ENCODE measurements at places on chromosomes 2 and 18. TPM values are rescaled to one million over a fixed set of nuclear protein-coding genes. Genes with fewer than 3 reads are reported as not detected.

Gene EPB41L5
- polyA plus RNA-seq: 4.1 TPM

Gene GGCX
- polyA plus RNA-seq: 21.0 TPM

Gene SERPINB5
- not detected for polyA plus RNA-seq

Gene CIDEA
- polyA plus RNA-seq: not detected

Gene ABCB11
- polyA plus RNA-seq: not detected

Gene SLC4A1AP
- 23.9 TPM for polyA plus RNA-seq

Gene MC5R
- polyA plus RNA-seq: not detected

Gene RAX
- not detected for polyA plus RNA-seq

Gene KIAA2012
- not detected for polyA plus RNA-seq

Gene RUFY4
- 0.50 TPM for polyA plus RNA-seq

Gene CRYGD
- polyA plus RNA-seq: not detected

Gene SPR
- 1.2 TPM for polyA plus RNA-seq

Gene HOXD10
- not detected for polyA plus RNA-seq

Gene STAT4
- polyA plus RNA-seq: 80.6 TPM

Gene CCL20
- polyA plus RNA-seq: not detected

Gene DIPK1C
- polyA plus RNA-seq: not detected

Gene SERPINB13
- not detected for polyA plus RNA-seq

Gene CYTIP
- polyA plus RNA-seq: 142 TPM

GRCh38 chr2:109131777-109132176 lies 2.8 kb downstream of the SH3RF3 start:
- peaks cover 19% of the 10 kb centered on the region for H3K4me1 ChIP-seq
- no peak overlapping the region for H3K27ac ChIP-seq
- H3K27me3 ChIP-seq: peaks cover 18% of the 10 kb centered on the region
- no peak overlapping the region for H3K4me3 ChIP-seq
- no peak for DNase-seq

DNA sequence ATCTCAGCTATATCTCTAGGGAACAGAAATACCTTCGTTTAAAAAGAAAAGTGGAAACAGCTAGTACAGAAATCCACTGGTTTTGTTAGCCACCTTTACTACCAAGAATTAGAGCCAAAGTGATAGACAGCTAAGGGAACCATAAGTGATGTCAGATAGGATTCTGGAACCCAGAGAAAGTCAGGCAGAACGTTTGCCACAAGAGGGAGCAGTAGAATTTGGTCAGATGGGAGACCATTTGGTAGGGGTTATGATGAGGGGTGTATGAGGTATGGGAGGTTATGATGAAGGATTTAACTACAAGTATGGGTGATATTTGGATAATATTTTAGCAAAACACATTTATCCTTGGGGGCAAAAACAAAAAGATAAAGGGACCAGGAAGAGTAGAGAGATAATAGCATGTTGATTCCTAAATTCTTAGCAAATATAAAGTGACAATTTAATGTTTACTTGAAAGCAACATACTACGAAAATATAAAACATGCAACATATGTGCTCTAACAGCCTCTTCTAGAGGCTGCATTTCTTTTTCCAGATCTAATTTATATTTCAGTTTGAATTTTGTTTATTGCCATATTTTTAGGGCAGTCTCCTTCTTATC lies 3.3 kb downstream of the SLC8A1 start:
- no peaks in the 10 kb centered on the region for H3K36me3 ChIP-seq
- peaks cover 7% of the 10 kb centered on the region for H3K27me3 ChIP-seq
- DNase-seq: no peak
- H3K27ac ChIP-seq: no peak overlapping the region
- H3K4me1 ChIP-seq: peaks cover 23% of the 10 kb centered on the region

GRCh38 chr2:88838165-88838635 lies 146.7 kb downstream of the RPIA start:
- no peak overlapping the region for H3K4me3 ChIP-seq
- H3K27me3 ChIP-seq: peaks cover 2% of the 10 kb centered on the region
- H3K36me3 ChIP-seq: no peaks in the 10 kb centered on the region
- no peak overlapping the region for H3K27ac ChIP-seq
- no peaks in the 10 kb centered on the region for H3K4me1 ChIP-seq

DNA sequence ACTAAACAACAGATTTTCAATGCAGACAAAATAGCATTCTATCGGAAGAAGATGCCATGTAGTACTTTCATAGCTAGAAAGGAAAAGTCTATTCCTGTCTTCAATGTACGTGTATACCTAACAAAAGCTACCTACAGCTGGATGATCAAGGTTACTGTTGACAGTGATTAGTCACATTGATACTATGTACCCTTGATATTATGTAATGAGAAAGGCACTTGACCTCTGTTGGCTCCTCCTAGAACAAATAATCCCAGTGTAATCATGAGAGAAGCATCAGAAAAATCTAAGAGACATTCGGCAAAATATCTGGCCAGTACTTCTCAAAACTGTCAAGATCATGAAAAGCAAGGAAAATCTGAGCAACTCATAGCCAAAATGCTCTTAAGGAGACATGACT lies 44.4 kb upstream of the LRRTM4 start:
- H3K27me3 ChIP-seq: no peaks in the 10 kb centered on the region
- no peak overlapping the region for H3K4me3 ChIP-seq
- no peaks in the 10 kb centered on the region for H3K4me1 ChIP-seq
- no peaks in the 10 kb centered on the region for H3K36me3 ChIP-seq
- no peak overlapping the region for H3K27ac ChIP-seq
- DNase-seq: no peak

DNA sequence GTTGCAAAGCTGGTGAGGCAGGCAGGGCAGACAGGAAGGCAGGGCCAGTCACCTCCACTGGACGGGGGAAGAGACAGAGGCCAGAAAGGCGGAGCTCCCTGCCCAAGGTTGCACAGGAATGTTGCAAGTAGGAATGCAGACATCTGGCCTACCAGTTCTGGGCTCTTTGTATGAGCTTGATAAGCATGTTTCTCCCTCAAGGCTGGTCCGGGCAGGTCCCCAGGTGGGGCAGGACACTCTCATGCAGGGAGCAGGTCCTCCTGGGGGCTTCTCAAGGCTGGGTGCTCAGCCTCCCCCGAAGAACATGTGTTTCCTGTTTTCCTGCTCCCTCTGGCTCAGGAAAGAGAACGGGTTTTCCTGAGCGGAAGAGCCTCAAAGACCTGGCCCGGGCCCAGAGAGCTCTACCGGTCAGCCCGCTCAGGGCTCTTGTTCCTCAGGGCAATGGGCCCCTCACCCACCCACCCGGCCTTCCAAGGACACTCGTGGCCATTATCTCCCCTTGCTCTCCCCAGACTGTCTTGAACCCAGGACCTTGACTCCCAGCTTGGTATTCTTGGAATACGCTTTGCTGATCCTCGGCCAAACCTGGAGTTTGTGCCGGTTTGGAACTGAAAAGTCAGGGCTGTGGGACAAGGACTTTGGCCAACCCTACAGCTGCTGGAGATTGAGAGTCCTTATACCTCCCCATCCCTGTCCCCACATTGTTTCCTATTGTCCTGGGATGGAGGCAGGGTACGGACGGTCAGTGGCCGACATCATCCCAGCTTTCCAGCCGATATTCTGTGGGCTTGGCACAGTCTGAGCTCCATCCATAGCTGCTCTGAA lies 87.7 kb upstream of the HAAO start:
- H3K27me3 ChIP-seq: no peaks in the 10 kb centered on the region
- H3K4me1 ChIP-seq: no peaks in the 10 kb centered on the region
- no peak overlapping the region for H3K27ac ChIP-seq
- no peak overlapping the region for H3K4me3 ChIP-seq
- no peaks in the 10 kb centered on the region for H3K36me3 ChIP-seq

- no peak for DNase-seq
- no peaks in the 10 kb centered on the region for H3K36me3 ChIP-seq
- H3K27ac ChIP-seq: no peak overlapping the region
- peaks cover 5% of the 10 kb centered on the region for H3K27me3 ChIP-seq
These were observed 3.3 kb downstream of the PDCD1 start for GRCh38 chr2:241855245-241855887.

- no peaks in the 10 kb centered on the region for H3K4me1 ChIP-seq
- no peaks in the 10 kb centered on the region for H3K36me3 ChIP-seq
- no peak overlapping the region for H3K27ac ChIP-seq
These were observed 46.2 kb downstream of the LHCGR start for GRCh38 chr2:48709096-48710034.

DNA sequence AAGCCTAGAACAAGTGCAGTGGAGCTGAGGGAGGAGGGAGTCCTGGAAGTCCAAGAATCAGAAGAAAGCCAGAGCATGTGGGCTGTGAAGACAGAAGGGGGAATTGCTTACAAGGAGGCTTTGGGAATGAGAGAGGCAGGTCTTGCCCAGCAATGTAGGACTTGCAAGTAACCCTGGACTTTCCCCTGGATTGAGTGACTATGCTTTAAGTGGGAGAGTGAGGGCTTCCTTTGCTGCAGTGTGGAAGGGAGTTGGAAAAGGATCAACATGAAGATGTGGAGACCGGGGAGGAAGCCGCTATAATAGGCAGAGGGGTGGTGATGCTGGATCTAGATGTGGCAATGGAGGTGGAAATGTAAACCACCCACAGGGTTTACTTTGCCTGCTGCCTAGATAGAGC lies 13.8 kb upstream of the SCYGR1 start:
- H3K36me3 ChIP-seq: no peaks in the 10 kb centered on the region
- no peaks in the 10 kb centered on the region for H3K4me1 ChIP-seq
- no peak overlapping the region for H3K27ac ChIP-seq
- DNase-seq: no peak

DNA sequence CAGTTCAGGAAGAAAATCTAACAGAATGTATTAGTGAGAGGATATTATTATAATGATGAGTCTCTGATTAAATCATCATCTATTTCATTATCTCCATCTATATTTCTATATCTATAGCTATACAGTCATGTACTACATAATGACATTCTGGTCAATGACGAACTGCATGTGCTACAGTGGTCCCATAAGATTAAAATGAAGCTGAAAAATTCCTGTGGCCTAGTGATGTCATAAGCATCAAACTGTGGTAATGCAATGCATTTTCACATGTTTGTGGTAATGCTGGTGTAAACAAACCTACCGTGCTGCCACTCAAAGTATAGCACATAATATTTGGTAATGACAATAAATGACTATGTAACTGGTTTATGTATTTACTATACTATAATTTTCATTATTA lies 1127.9 kb upstream of the CHAC2 start:
- H3K36me3 ChIP-seq: no peaks in the 10 kb centered on the region
- H3K4me3 ChIP-seq: no peak overlapping the region
- H3K27me3 ChIP-seq: no peaks in the 10 kb centered on the region
- H3K4me1 ChIP-seq: no peaks in the 10 kb centered on the region
- H3K27ac ChIP-seq: no peak overlapping the region
- DNase-seq: no peak

- DNase-seq: no peak
- H3K4me3 ChIP-seq: peak overlapping the region; percentile 57
- H3K27ac ChIP-seq: peak overlapping the region; percentile 91
These were observed 116.5 kb downstream of the DOCK10 start for GRCh38 chr2:224925810-224926100.

- H3K36me3 ChIP-seq: peaks cover 4% of the 10 kb centered on the region
- no peak overlapping the region for H3K27ac ChIP-seq
- H3K4me1 ChIP-seq: no peaks in the 10 kb centered on the region
These were observed 32.5 kb upstream of the REG3G start for GRCh38 chr2:78992807-78993517.

GRCh38 chr2:104952976-104953375 lies 84.9 kb upstream of the MRPS9 start:
- DNase-seq: no peak
- H3K27me3 ChIP-seq: peaks cover 4% of the 10 kb centered on the region
- no peak overlapping the region for H3K4me3 ChIP-seq
- H3K27ac ChIP-seq: no peak overlapping the region

- peaks cover 2% of the 10 kb centered on the region for H3K27me3 ChIP-seq
- H3K4me1 ChIP-seq: peaks cover 8% of the 10 kb centered on the region
- H3K27ac ChIP-seq: peak overlapping the region; percentile 73
- H3K4me3 ChIP-seq: no peak overlapping the region
- no peak for DNase-seq
These were observed 105.5 kb downstream of the UGGT1 start for GRCh38 chr2:128196471-128196931.

DNA sequence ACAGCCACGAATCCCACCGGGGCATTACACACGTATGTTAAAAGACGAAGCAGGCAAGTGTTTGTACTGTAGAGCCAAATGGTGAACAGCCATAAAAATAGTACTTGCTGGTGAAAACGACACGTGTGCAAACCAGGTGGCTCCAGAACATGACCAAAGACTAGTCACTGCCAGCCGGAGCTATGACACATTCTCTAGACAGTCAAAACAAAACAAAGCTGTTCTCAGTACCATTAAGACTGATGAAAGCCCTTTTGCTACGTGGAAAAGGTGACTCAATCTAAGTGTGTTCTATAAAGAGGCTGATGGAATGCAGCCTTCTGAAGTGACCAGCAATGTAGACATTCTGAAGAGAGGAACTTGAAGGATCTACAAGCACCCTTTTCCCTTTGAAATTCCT lies 367.7 kb upstream of the NETO1 start:
- no peaks in the 10 kb centered on the region for H3K4me1 ChIP-seq
- no peak overlapping the region for H3K4me3 ChIP-seq
- H3K27ac ChIP-seq: no peak overlapping the region
- no peak for DNase-seq

GRCh38 chr2:3895021-3895420 lies 191.6 kb downstream of the DCDC2C start:
- DNase-seq: no peak
- no peak overlapping the region for H3K27ac ChIP-seq
- peaks cover 8% of the 10 kb centered on the region for H3K4me1 ChIP-seq
- H3K27me3 ChIP-seq: peaks cover 7% of the 10 kb centered on the region
- no peaks in the 10 kb centered on the region for H3K36me3 ChIP-seq

DNA sequence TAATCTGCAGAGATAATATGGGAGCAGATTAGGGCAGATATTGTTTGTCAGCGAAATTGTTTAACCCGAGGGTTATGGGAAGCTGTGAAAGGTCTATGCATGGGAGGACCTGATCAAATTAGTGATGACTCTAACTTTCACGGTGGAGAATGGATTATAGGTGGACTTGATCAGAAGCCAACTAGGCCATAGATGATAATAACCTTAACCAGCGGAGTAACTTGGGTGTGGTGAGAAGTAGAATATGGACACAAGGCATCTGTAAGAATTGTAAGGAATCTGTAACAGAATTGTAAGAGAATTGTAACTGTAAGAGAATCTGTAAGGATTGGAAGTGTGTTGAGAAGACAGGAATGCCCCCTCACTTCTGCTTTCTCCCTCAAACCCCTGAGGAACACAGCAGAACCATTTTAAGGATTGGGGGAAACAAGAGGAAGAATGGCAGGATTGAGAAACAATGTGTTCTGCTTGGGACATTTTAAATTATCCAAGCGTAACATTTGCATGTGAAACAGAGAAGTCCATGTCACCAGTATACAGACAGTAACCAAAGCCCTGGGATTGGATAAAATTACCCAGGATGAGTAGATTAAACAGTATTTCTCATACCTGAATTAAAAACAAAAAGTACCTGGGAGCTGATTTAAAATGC lies 14.9 kb upstream of the SLC39A10 start:
- no peak overlapping the region for H3K27ac ChIP-seq
- H3K27me3 ChIP-seq: peaks cover 2% of the 10 kb centered on the region
- no peaks in the 10 kb centered on the region for H3K36me3 ChIP-seq
- H3K4me1 ChIP-seq: no peaks in the 10 kb centered on the region

Data from immature natural killer cell (primary cell).